RKO (cell line): ENCODE measurements at places on chromosomes 7 and 10.

DNA sequence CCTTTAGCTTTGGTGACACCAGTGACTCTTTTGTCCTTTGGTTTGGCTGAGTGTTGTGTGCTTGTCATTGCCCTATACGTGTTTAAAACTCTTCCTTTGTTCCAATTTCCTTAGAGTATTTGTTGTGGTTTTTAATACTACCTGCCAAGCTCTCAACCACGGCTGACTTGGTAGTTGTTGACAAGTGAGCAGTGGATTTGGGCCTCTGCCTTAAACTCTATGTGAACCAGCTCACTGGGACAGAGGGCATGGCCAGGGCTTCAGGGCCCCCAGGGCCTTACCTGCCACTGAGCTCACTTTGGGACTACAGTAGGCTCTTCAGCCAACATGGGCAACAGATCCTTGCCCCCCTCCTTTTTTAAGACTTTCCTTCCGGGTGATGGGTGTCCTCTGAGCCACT lies 9.6 kb upstream of the DMBT1 start:
- no peak for DNase-seq

DNA sequence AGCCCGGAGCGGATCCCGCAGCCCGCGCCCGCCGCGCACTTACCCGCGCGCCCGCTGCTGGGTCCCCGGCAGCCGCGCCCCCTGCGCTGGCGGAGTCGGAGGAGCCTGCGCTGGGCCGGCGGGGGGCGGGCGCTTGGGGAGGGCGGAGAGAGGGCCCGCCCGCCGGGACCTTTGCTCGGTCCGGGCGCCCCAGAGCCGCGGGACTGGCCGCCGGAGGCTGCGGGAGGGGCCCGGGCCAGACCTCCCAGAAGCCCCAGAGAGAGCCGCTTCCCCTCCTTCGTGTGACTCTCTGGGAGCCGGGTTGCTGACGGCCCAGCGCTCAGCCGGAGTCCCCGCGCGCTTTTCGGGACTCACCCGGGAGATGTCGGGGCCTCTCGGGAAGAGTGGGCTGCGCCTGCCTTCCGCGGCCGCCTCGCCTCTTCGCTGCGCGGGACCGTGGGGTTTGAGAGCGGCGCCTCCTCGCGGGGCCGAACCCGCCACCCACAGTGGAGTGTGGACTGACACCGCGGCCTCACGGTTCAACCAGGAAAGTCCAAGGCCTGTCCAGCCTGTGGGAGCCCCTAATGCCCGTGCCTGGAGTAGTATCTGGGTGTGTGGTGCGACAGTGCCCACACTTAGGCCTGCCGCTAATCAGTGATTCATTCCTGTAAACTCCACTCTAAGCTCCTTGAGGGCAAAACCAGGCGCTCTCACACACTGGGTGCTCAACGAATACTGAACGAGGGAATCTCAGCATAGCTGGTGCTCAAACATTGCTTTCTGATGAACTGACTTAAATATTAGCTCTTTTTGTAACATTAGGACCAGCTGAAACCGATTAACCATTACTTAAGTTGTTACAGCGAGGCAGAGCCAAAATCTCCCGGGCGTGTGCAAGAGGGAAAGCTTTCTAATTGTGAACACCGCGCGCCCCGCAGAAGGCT lies at the start of gene GSDME:
TSS of gene GSDME (minus strand) at position 112 of the 923 bp plus-strand sequence. CDS start 7,690 bp downstream, outside the sequence.
- DNase-seq: no peak

DNA sequence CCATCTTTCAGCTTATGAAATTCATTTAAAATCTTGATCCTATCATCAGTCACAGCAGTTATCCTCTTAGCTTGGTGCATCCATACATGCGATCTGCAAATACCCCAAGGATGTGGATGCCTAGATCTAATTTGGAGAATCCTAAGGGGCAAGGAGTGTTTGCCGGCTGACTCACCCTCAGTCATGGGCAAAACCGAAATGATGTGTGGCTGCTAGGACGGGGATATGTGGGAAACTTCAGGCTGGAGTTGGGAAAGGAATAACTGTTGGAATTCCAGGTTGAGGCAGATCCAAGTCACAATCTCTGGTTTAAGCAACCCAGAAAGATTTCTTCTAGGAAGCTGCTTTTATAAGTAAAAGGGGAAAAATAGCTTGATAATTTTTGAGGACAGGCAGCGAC lies 19.7 kb upstream of the GOT1 start:
- DNase-seq: no peak

- DNase-seq: no peak
Measured at GRCh38 chr7:94683066-94683465, 27.1 kb upstream of the SGCE start.

DNA sequence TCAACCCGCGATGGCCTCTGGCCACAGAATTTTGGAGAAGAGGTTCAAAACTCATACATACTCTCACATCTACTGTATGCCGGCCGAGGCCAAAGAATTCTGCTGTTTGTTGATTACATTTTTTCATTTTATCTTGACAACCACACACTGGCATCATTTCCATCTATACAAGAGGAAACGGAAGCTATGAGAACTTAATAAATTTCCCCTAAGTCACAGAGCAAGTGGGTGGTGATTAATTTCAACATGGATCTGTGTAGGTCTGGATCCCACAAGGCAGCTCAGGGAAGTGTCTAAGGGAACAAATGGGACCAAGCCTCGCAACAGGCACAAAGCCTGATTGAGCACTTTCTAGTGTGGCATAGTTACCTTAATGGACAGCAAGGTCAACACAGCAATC lies 18.0 kb downstream of the ELMO1 start:
- no peak for DNase-seq

DNA sequence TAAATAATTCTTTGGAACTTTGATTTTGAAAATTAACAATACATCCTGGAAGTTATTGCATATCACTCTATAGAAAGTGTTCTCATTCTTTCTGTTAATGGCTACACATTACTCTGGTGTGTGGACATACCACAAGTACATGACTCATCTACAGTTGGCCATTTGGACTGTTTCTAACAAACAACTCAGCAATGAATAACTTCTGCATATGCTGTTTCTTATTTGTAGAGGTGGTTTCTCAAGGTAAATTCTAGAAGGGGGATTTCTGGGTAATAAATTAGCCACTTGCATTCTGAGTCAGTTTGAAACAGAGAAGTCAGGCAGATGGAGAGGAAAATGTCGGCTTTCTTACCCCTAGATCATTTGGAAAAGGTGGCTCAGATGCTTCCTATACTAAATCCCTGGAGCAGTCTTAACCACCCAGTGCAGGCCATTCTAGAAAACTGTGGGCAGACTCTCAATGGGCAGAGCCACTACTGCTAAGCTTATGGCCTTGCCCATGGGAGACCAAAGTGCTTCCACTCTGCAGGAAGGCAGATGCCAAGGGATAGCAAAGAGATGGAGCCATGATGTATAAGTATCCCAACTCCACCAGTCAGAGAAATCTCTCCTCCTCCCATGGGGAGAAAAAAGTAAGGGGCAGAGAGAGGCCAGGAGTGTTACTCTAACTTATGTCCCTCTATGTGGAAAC lies 194.0 kb upstream of the PLPP4 start:
- DNase-seq: peak; percentile 51

DNA sequence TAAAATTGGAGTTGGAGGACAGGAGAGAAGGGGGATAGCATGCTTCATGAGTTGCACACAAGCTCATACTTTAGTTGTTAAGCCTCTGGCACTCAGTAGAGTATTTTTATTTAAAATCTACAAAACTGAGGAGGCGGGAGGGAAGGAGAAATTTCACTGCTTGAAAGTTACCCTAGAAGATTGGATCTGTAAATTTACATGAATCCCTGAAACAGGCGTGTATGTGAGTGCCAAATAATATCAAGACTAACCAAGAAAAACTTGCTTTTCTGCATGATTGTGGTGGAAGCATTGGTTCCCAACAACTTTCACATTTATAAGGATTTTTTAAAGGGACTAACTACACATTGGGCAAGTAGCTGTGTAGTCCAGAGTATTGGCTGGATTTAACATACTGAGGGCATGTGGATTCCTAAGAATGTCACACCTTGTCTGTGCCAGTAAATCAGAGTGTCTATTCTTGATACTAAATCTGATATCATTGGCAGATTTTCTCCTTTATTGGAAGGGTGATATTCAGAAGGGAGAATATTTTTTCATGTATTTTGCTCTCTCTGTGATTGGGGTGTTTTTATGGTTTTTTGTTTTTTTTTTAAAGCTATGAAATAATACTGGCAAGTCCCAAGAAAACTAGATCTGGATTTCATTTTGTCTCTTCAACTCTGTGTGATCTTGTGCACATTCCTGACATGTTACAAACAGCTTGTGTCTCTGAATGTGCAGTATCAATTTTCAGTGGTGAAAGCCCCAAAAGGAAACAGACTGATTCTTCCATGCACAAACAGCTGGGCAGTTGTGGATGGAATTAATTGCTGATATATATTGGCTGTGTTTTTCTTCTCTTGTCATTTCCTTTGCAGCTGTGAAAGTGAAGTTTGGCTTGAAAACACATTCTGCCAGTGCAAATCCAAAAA lies 67.2 kb downstream of the ADD3 start:
- no peak for DNase-seq

GRCh38 chr10:34169677-34170076 lies 645.4 kb downstream of the PARD3 start:
- no peak for DNase-seq

- peak; percentile 3 for DNase-seq
Measured at GRCh38 chr10:97999066-97999922, 31.1 kb downstream of the CRTAC1 start.

DNA sequence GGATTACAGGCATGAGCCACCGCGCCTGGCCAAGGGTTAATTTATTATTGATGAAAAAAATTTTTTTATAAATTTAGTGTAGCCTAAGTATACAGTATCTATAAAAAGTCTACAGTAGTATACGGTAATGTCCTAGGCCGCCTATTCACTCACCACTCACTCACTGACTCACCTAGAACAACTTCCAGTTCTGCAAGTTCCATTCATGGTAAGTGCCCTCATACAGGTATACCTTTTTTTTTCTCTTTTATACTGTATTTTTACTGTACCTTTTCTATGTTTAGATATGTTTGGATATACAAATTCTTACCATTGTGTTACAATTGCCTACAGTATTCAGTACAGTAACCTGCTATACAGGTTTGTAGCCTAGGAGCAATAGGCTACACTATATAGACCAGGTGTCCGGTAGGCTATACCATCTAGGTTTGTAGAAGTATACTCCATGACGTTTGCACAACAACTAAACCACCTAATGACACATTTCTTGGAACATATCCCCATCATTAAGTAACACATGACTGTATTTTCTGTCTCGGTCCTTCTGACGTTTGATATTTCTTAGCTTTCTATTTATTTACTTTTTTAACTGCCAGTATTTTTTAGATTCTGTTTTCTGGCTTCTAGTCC lies 23.4 kb downstream of the IRF5 start:
- no peak for DNase-seq

DNA sequence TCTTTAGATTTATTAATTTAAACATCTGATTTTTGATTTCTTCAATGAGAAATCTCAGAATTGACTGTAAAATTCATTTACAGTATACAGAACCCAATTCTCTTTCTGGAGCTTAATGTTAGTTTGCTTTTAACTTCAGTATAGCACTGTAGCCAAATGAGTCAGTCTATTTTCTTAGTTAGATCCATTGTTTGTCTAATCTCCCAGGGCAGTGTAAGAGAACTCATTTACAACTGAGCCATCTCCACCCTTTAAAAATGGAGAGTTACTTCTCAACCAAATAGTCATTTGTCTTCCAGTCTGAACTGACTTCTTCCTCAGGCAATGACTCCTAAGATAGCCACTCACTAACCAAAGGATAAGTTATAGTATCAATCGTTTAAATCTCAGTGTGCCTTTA lies 3.0 kb upstream of the WNT2 start:
- DNase-seq: no peak

GRCh38 chr7:130908345-130909160 lies 174.5 kb upstream of the KLF14 start:
- DNase-seq: peak; percentile 92

DNA sequence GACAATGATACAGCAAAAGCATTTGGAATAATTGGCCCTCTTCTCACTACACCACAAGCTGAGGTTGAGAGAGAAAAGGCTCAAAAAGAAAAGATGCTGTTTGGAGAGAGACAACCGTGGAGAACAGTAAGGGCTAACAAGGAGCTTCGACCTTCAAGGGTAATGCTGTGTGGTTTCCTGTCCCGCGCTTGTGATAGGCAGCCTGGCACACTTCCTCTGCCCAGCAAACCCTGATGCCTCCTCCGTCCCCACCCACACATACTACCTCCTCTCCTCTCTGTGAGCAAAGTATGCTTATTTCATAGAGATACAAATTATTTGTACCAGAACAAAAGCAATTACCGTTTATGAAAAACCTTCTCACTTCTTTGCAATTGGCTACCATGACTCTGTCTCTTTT lies 755.4 kb downstream of the KCNMA1 start:
- no peak for DNase-seq

GRCh38 chr7:86939197-86939814 lies 120.1 kb downstream of the ELAPOR2 start:
- peak; percentile 70 for DNase-seq

DNA sequence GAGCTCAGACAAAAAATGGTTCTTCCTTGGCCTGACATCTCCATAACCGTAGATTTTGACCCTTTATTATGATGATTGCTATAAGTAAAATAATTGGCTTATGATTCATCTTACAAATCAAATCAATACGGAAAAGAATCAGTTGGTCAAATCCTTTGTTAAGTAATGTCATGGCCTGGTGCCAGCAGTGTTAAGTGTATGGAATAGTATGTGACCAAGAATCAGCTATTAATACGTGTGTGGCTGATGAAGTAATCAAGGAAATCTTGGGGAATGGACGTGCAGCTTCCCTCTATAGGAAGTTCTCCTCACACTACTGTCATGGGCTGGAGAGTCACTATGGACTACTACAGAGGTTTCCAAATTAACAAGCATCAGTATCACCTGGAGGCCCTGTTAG lies 230.6 kb downstream of the TWIST1 start:
- DNase-seq: no peak

GRCh38 chr7:47384755-47385535 lies 197.0 kb downstream of the TNS3 start:
- DNase-seq: no peak

DNA sequence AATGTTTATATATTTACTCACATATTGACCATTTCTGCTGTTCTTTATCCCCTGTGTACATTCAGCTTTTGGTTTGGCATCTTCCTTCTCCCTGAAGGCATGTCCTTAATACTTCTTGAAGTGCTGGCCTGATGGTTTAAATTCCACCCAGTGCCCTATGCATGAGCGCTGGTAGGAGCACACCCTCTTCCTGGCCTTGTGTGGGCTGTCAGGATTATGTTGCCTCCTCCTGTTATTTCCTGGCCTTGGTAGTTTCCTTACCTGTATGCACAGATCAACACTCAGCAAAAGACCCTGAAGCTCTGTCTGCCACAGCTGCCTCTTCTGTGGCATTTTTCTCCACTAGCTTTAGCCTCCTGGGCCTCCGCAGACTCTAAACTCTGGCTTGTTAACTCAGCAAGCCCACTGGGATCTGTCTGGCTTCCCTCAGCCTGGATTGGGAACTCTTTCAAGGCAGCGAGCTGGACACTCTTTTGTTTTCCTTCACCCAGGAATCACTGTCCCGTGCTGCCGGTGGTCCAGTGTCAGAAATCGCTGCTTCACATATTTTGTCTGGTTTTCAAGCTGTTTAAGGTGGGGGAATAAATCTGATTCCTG lies 595.2 kb downstream of the SDK1 start:
- no peak for DNase-seq

- no peak for DNase-seq
Measured at GRCh38 chr10:4678023-4678950, 147.7 kb upstream of the AKR1E2 start.
